Hematopoietic multipotent progenitor cell treated with erythropoietin and hydrocortisone succinate and interleukin-3 and kit ligand, for 8 days (in vitro differentiated cells): ENCODE measurements at places on chromosomes 13 and 19.

DNA sequence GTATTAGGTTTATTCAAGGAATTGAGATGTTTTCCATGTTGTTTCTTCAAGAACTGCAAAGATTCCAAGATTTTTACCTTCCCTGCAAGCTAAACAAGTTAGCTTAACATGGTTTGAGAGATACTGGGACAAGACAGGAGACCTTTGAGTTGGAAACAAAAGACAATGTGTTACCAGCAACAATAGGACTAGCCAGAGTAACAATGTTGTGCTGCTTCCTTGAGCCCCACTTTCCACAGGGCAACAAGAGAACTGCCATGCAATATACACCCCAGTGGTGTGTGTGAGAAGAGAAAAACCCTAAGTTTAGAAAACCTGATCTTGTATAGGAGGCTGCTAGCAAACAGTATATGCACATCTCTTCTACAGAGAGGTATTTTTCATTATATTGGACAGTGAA is 264.6 kb downstream of the PCDH20 start:
- DNase-seq = no peak

DNA sequence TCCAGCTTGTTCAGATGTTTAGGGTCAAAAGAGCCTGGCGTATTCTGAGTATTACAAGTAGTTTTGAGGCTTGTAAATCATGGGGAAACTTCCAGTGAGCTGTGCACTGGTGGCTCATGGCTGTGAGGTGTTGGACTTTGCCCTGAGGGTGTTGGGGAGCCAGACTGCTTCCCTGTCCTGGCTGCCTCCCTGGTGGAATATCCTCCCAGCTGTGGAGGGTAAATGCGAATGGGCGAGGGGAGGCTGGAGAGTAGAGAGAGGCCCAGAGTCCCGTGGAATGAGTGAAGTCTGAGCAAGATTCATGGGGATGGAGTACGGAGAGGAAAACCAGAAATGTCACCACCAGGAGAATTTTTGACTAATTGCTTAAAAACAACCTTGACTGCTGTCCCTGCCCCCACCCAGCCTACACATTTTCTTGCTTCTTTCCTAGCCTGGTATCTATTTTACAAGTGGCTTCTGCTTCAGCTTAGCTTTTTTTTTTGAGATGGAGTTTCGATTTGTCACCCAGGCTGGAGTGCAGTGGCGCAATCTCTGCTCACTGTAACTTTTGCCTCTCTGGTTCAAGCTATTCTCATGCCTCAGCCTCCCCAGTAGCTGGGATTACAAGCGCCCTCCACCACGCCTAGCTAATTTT is 3.7 kb downstream of the SNRPA start:
- DNase-seq = no peak

GRCh38 chr13:21240586-21240985 is 64.1 kb downstream of the MRPL57 start:
- no peak for DNase-seq

DNA sequence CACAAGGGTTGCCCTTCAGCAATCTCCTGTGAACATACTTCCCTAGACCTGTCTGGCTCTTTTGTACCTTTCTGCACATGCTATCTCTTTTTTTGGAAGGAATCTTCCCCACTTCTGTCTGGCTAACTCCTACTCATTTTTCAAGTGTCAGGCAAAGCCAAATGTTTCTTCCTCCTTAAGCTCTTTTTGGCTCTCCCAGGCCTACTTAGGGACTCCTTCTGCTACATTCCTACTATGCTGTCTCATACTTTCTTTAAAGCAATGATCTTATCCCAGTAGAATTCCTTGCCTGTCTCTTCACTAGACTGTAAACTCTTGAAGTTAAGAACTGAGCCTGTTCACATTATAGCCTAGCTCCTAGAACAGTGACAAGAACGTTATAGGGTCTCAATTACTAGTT is 114.9 kb upstream of the WASF3 start:
- no peak for DNase-seq
